ENCODE measurements at places on chromosomes 4 and X.

DNA sequence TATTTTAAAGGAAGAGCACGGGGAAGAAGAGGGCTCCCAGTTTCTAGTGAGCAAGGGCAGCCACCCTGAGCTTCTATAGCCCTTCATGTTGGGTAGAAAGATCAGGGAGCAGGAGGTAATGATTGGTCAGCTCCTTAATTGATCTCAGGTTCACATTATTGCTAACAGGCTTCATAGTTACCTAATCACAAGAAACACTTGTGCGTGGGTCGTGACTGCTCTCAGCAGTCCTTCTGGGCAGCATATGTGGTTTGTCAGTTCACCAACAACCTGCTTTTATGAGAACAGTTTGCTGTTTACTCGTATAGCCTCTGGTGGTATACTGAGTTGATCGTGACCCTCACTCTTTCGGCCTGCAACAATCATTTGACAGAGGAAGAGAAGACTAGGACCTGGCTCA, 4.7 kb upstream of the DOK7 start:
- DNase-seq = no peak

DNA sequence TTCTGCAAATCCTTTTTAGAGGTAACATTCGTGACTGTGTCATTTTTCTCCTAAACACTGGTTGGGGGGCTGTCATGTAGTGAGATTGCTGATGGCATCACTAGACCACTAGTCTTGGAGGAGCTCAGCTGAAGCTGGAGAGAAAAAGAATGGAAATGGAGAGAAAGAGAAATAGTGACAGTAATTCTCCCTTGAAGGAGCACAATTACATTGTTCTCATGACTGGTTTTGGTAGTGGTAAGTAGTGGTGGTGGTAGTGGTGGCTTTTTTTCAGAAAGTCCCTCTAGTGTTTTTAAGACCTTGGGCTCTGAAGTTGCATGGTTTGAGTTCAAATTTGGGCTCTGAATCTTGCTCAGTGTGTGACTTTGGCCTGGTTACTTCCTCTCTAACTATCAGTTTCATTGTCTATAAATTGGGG, 99.8 kb downstream of the LARP7 start:
- no peak for DNase-seq

DNA sequence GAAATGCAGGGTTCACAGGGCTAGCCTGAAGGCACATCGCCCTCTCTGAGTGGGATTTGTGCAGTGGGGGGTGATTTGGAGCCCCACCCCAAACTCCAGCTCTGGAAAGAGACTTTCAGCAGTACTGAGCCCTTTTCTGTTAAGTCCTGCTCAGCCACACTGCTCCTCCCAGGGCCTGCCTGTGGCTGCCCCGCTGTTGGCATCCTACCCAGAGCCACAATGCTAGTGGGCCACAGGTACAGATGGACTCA, 52.7 kb downstream of the CXorf49B start:
- DNase-seq = no peak

DNA sequence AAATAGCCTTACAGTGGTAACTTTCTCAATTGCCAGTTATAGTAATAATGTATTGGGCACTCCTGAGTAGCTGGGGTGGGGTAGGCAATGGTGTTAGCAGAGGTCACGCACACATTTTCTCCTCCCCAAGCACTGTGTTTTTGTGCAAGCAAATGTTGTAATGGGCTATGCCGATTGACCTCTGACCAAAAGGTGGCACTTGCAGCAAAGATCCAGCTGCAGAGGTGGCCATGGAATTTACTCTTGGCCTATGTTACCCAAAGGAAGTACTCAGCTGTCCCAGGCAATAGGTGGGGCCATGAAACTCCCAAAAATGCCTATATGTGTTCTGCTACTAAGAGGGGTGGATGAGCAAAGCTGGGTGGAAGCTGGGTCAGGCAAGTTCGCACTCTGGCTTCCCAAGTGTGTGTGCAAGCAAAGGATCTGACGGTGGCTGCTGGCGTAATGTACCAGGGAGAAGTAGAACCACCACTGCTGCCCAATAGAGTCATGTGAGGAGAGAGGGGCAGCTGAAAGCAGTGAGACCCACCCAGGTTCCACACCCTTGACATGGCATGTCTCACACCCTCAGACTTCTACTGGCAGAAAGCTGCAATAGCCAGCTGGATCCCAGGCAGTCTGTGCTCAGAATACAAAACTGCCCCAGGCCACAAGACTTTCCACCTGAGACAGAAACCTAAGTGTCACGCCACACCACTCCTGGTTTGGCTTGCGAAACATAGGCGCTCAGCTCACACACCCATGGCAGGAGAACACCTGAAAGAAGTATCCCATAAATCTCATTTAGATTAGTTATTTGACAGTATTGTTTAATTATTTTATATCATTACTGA, 353.3 kb upstream of the EMCN start:
- DNase-seq = no peak

- peak; percentile 7 for DNase-seq
These were observed 663 bp downstream of the CXorf38 start for GRCh38 chrX:40646489-40647306.

DNA sequence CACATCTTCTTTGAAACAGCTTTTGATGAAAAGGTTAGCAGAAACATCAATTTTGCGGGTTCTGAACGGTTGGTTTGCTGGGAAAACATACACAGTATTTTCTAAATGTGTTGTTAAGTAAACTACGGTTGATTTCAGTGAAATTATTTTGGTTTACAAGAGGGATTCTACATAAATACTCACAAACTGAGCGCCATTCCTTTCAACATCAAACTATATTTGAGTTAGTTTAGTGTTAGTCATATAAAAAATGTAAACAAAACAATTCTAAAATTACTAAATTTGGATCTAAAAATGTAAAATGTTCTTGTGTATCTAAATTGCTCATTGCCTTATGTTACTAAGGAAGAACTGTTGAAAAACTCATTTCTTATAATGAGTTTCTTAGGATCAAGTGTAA, 425.6 kb downstream of the PCDH18 start:
- no peak for DNase-seq

- DNase-seq = no peak
These were observed 36.5 kb downstream of the HERC3 start for GRCh38 chr4:88628746-88629145.
